ENCODE measurements at places on chromosomes 5 and 9.
A peak's percentile ranks its signal among the peaks of the same experiment; 100 is the strongest.

GRCh38 chr9:13811876-13812275 lies 502.1 kb downstream of the NFIB start:
- no peak for DNase-seq

- no peak for DNase-seq
Observed at GRCh38 chr9:87567001-87567400, 69.3 kb downstream of the DAPK1 start.

DNA sequence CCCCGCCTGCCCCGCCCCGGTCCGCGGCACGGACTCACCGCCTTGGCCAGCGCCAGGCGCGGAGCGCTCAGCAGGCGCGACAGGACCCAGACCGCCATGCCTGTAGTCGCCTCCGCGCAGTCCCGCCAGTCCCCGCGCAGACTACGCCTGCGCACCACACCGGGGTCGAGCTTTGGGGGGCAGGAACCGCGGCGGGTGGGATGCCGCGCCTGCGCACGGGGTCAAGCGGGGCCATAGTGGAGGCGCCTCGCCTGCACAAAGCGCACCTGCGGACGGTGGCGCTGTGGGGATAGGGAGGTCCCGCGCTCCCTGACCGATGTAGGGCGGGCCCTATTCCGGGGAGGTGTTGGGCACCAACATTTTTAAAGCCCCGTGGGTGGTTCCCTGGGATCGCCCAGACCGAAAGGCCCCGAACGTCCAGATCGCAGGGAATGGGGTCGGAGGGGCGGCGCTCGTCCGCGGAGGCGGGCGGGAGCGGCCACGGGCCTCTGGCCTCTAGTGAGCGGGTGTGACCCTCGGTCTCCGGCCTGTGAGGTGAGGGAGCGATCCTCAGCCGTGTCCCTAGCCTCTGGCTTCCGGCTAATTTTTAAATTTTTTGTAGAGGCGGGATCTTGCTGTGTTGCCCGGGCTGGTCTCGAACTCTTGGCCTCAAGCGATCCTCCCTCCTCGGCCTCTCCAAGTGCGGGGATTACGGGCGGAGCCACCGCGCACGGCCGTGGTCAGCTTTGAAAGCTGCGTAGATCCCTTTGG lies 70.8 kb upstream of the LPCAT1 start:
- DNase-seq: peak; percentile 94

GRCh38 chr5:123709422-123709821 lies 197.4 kb downstream of the CSNK1G3 start:
- no peak for DNase-seq

- DNase-seq: no peak
Observed at GRCh38 chr5:91151947-91152346, 231.2 kb downstream of the ARRDC3 start.

- no peak for DNase-seq
Observed at GRCh38 chr9:38084556-38084880, 15.5 kb upstream of the SHB start.

GRCh38 chr5:168872246-168872645 lies 293.1 kb upstream of the PANK3 start:
- no peak for DNase-seq

DNA sequence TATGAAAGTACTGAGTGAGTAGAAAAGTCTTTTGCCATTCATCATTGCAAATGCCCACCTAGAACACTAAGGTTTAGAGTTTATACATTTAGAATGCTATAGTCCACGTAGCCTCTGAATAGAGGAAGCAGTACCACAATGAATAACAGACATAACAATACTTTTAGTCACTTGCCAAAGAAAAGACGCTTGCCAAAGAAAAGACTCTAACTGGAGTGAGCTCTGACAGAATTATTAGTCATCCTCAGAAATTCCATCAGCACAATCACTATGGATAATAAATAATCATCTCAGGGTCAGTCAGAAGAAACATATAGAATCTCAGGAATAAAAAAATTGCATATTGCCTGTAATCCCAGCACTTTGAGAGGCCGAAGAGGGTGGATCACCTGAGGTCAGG lies 168.5 kb upstream of the TARS1 start:
- DNase-seq: no peak

DNA sequence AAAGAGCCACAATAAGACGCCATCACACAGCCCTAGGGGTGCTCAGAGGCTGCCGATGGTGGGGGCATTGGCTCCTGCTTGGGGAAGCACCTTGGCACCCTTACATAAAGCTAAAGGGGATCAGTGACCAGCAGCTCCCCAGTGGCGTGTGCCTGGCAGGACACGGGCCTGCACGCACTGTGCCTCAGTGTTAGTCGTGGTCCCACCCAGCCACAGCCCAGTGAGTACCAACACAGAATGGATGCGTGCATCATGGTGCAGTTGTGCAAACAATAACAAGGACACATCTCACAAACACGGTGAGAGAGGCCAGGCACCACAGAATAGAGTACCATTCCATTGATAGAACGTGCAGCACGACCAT lies 103.2 kb downstream of the WNK2 start:
- DNase-seq: no peak

DNA sequence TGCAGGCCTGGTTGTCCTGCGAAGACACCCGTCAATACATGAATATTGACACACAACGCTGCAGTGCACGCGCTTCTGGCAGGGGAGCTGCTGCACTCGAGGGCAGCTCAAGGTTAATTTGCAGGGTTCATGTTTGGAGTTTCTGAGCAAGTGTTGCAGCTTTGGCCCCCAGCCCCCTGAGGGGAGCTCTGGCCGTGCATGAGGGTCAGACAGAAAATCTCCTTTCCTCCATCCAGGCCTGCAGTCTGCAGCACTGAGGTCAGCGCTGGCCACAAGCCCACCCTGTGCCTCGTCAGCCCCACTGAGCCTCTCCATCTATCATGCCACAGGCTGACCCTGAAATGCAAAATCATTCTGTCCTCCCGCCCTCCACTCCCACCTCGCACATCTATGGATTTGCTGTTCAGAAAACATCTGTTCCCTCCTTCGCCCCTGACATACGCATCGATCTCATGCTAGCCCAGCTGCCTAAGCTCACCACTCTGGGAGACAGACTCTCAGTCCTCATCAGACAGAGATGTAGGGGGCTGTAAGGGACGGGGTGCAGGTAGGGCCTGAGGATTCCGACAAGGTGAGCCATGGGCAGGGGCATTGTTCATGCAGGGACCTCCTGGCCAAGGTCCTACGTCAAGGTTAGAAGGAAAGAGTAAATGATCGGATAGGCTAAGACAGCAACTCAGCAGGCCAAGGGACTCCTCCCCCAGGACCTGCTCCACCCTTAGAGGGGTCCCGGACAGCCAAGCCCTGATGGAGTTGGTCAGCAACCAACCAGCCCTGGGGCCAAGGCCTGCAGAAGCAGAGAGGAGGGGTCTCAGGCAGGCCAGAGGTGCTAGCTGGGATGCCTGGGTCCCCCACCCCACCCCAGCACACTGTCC lies 125.1 kb downstream of the KCNIP1 start:
- no peak for DNase-seq

DNA sequence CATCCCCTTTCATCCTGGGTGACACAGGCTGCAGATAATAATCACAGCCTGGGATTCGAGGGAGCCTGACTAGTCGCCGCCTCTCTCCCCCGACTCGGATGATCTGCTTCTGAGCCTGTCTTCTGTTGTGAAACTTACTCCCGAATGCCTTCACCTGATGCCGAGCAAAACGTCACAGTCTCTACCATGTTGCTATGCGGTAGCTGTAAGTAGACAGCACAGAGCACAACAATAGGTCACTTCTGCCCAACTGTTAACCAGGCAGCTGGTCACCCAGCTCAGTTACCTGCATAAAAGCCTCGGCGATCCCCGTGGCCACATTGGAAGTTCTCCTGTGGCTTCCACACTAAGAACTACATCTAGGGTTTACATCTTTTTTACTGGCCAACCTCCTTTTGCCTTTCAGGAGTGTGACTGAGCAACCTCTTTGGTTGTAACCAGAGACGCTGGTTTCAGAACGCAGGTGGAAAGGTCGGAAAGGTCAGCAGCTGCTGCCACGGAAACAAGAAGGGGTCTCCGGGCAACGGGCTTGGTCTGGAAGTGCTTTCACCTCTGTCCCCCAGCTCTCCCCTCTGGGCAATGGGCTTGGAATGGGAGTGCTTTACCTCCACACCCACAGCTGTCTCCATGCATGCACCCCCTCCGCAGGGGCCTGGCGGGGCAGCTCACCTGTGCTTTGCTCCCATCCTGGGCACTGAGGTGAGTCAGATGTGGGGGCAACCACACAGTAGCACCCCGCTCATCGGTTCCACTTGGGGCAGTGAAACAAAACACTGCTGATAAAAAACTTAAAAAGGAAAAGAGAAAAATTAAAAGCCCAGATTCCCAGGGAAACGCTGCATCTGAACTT lies 7.6 kb upstream of the PPP1R26 start:
- DNase-seq: peak; percentile 75

DNA sequence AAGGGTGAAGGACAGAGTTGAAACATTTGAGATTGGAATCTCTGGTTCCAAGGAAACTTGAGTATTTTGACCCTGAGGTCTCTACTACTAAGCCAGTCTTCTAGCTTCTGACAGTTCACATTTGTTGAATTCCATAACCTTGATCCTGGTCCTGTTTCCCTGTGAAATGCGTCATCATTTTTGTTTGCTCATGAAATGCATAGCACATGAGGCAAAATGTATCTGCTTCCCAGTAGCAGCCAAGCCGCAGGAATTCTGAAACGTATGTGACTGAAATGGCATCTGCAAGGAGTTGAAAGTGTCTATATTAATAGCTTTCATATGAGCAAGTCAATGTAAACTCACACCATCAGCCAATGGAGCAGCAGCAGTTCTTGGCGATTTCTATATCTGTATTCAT lies 307.9 kb downstream of the CSNK1G3 start:
- no peak for DNase-seq

DNA sequence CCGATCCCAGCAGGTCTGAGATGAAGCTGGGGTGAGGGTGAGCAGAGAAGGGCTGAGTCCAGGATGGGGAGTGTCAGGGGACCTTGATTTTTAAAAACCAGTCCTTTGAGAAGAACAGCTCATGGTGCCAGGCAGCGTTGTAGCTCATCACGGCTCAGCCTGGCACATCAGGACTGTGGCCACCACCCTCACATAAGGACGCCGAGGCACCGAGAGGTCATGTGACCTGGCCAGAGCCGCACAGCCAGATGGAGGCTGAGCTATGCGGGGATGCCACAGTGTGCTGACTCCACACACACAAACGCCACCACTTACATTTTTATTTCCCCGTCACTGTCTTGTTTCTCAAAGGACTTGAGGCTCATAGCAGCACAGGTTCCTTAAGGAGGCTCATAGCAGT lies 32.9 kb upstream of the CEP72 start:
- no peak for DNase-seq

DNA sequence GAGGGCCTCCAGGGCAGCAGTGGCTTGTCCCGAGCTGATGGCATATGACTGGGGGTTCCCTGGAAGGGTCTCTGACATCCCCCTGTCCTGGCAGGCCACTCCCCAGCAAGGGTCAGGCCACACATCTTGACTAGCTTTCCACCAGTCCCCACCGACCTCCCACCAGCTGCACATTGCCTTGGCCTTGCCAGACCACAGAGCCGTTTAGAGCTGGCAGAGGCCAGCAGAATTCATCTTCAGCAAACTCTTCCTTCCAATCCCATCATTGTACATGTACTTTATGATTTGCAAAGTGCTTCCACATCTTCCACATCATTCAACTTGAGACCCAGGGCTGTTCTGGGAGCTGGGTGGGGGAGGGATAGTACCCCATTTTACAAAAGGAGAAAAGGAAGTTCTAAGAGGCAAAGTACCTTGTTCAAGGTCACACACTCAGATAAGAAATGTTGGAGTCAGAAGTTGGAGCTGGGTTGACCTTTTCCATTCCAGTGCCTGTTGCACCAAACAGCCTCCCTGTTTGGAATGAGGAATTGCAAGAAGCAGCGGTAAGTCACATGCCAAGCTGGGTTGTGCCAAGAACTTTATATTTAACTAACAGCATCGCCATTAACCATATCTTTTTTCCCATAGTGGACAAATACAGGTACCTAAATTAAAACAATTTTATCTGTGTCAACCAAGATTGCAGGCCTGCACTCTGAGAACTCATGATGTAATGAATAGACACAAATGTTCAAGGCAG lies 25.8 kb upstream of the COL15A1 start:
- DNase-seq: no peak

DNA sequence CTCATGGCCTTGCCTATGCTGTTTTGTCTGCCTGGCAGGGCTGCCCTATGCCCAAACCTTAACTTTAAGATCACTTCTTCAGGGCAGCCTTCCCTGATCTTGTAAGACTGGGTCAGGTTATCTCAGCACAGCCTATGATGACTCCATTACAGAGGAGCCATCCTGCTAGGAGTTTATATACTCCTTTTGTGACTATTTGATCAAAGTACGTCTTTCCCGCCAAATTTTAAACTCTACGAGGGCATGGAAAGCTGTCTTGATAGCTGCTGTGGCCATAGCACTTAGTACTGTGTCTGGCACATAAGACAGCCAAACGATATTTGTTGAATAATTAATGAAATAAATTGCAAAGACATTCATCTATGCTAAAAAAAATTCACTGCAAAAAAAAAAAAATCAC lies 60.6 kb downstream of the PPP2R2B start:
- no peak for DNase-seq

- DNase-seq: no peak
Observed at GRCh38 chr9:22657713-22658112, 211.1 kb downstream of the DMRTA1 start.

DNA sequence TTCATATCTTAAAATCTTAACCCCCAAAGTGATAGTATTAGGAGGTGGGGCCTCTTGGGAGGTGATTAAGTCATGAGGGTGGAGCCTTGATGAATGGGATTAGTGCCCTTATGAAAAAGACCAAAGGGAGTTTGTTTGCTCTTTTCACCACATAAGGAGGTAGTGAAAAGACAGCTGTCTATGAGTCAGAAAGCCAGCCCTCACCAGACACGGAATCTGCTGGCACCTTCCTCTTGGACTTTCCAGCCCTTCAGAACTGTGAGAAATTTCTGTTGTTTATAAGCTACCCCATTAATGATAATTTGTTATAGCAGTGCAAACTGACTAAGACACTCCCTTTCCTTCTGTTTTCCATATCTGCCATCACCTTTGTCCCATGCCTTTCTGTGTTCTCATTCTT lies 20.8 kb downstream of the IFNB1 start:
- no peak for DNase-seq

DNA sequence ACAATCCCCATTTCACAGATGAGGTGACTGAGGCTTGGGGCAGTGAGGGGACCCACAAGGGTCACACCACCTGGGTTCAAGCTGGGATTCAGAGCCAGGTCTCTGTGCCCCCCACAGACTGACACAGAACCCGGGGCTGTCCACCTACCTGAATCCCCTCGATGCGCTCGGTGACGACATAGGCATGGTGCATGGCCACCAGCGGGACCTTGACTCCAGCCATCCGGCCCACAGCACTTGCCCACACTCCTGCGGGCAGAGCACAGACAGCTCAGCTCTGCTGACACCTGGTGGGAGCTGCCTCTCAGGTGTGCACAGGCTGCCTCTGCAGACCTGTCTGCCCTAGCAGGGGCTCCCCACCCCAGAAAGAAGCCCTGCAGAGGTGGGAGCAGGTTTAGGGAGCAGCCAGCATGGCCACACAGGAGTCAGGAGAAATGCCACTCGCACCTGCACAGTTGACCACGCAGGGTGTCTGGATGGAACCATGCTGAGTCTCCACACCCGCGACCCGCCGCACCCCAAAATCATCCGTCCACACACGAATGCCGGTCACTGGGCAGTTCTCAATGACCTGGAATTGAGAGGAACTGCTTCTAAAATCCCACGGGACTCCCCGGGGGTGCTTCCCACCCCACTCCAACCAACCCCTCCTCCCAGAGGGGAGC lies 8.4 kb downstream of the SARDH start:
- no peak for DNase-seq

- no peak for DNase-seq
Observed at GRCh38 chr5:31707329-31707728, 68.4 kb downstream of the PDZD2 start.

- DNase-seq: no peak
Observed at GRCh38 chr5:148875205-148875875, 48.9 kb downstream of the ADRB2 start.
